ENCODE measurements at places on chromosomes 5 and 9.

GRCh38 chr5:175489693-175490443 is 11.5 kb downstream of the SFXN1 start:
- DNase-seq = no peak

DNA sequence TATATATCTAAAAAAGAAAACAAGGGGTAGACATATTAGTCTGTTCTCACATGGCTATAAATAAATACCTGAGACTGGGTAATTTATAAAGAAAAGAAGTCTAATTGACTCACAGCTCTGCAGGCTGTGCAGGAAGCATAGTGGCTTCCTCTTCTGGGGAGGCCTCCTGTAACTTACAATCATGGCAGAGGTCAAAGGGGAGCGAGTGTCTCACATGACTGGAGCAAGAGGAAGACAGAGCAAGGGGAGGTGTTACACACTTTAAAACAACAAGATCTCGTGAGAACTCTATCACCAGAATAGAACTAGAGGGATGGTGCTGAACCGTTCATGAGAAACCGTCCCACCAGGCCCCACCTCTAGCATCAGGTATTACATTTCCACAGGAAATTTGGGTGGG is 616.8 kb downstream of the TLE4 start:
- DNase-seq = no peak

- DNase-seq = no peak
Observed at GRCh38 chr5:108743319-108743718, 4.4 kb upstream of the FER start.

GRCh38 chr5:9033524-9033923 is 512.4 kb downstream of the SEMA5A start:
- no peak for DNase-seq

GRCh38 chr9:134935701-134936345 is 18.1 kb upstream of the FCN1 start:
- DNase-seq = no peak

DNA sequence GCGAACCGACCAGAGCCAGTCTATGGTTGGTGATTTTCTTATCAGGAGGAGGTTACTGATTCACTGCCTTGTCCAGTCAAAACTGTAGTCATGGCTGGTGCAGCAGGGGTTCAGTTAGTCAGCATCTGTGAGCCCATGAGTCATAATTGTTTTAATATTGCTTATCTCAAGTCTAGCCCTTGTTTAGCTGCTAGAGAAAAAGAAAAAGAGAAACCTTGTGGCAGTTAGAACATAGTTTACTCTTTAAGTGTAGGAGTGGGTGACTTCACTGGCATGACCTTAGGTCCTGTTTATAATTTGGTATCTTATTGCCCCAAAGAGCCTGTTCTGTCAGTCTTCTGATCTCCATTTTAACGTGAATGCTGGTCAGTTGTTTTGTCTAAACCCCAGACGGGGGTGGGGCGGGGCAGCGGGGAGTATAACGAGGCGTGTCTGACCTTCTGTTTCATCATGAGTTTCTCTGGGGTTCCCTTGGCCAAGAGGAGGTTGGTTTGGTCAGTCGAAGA is 76.9 kb upstream of the NFIL3 start:
- DNase-seq = no peak

GRCh38 chr5:97125125-97125683 is 17.2 kb downstream of the LIX1 start:
- DNase-seq = no peak

DNA sequence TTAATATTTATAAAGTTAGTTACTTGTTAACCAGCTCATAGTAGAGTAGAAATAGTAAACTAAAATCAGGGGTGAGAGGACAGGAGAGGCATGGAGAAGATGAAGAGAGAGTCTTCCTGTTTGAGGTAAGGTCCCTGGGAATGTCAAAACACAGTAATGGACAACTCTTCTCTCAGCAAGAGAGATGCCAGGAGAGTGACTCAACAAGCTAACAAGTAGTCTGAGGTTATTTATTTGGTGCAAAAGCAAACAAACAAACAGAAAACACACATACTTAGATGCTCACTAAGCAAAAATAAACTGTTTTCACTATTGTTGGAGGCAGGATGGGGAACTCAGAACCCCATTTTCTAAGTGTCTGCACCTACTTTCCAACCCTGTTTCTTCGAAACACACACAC is 333.2 kb upstream of the RFX3 start:
- no peak for DNase-seq

DNA sequence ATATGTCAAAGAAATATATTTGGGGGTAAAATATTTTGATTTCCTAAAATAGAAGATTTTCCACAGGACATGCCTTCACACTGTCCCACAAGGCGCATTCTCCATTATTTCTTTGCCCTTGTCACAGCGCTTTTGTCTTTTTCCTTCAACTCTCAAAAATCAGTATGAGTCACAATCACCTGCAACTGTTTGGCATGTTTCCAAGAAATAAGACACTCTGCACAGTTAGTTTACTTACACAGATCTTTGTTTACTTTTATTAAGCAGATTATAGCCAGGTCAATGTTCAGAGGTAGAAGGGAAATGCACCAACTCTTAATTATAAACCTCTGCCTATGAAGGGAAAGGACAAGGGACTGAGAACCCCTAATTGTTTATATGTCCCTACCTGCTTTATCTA is 9.5 kb downstream of the CEMIP2 start:
- DNase-seq = no peak

DNA sequence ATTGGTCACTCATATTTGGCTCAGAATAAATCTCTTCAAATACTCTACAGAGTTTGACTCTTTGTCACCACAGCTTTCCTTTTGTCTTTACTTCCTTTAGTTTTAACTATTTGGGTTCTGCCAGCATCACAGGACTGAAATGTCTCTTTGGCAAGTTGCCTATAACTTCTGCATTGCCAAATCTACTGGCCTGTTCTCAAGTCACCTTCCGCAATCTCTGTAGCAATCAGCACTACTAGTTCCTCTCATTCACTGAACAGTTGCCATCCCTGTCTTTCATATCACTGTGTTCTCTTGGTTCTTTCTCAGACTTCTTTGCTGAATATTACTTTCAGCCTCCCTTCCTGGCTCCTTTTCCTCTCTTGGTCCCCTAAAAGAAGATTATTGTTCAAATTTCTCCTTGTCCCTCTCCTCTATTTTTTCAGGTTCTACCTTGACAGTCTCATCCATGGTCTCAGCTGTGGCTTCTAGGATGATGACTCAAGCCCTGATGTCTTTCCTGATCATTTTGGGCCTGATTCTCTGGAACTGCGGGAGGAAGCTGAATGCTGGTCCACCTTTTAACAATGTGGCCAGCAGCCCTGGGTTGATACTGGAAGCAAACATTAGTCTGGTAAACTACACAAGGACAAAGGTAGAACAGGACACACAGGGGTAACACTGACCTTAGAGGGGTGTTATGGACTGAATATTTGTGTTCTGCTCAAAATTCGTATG is 44.0 kb upstream of the LIFR start:
- no peak for DNase-seq

GRCh38 chr9:5186416-5187169 is 1.2 kb upstream of the INSL6 start:
- DNase-seq = peak; percentile 21

- DNase-seq = no peak
Observed at GRCh38 chr5:104400941-104401340, 838.4 kb upstream of the NUDT12 start.

GRCh38 chr5:101346447-101346846 is 443.4 kb upstream of the ST8SIA4 start:
- no peak for DNase-seq

DNA sequence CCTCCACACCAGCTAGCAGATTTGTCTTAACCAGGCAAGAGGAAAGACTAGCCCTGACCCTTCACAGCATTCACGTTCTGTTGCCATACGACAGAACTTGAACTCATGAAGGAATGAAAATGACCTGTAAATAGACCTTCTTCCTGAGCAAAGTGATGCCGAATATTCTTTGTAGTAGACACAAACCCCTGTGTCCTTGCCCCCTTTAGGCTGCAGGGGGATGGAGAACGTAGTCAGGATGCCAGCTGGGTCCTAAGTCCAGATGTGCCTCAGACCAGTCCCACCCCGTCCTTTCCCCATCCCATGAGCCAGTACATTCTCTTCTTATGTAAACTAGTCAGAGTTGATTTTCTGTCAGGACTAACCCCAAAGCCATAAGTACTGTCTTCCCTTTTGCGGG is 104.2 kb upstream of the SAP30L start:
- no peak for DNase-seq

DNA sequence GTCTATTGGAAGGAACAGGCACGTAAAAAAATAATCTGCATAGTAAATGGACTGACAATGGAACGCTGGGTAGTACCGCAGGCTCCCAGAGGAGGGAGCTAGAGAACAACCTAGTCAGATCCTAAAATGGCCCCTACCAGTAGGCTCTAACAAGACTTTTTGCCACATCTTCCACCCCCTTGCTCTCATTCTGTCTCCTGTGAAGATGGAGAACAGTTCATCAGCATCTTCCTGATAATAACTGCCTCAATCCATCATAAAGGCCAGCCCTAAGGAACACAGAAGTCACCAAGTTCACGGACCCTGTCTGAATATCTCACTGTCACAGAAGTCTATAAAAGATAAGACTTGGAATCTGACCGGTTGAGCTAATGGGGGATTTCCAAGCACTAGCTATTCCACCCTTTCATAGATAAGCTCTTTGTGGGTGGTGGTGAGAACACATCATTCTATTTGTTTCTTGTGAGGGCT is 133.4 kb downstream of the SLC1A3 start:
- peak; percentile 75 for DNase-seq

DNA sequence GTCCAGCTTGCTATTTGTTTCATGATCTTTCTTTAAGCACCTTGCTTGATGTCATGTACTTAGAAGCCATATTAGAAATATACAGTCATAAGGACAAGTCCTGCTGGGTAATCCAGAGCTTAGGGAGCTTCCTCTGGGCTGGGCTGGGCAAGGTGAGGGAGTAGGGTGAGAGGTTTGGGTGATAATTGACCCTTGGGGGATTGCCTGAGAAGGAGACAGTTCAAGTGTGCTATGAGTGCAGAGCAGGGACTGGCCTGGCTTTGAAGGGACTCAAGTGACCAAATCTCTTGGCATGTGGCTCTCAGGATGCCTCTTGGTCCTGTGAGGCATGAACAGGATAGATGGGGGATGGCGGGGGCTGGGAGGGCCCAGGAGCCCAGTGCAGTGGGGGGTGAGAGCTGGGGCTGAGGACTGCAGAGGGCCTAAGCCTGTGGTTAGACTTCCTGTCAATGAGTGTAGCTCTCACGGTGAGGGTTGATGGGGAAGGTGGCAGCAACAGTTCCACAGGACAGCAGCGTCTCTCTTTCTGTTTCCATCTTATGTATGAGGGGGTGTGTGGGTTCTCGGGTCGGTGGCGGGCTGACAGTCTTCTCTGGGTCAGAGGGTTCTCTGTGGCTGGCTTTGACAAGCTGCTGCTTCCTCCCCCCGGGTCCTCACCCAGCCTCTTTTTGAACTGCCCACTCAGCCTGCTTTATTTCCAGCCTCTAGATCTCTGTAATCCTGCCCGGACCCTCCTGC is 53.5 kb downstream of the RGS3 start:
- DNase-seq = no peak

GRCh38 chr9:133792721-133793470 is 54.7 kb upstream of the SARDH start:
- peak; percentile 51 for DNase-seq

DNA sequence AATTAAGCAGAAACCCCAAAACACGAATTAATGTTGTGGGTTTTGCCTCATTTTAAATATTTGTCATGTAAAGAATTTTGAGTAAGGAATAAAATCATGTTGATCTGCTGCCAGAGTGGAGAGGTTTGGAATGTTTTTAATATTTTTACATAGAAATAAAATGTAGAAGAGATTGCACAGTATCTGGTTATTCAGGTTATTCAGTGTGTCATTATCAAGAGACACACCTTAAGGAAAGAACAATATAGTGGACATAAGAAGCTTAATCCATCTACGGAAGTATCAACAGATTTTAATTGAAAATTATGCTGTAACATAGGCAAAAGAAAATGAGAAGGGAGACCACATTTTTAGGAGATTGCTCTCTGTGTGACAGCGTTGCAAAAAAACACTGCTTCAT is 410.4 kb downstream of the MED10 start:
- no peak for DNase-seq

DNA sequence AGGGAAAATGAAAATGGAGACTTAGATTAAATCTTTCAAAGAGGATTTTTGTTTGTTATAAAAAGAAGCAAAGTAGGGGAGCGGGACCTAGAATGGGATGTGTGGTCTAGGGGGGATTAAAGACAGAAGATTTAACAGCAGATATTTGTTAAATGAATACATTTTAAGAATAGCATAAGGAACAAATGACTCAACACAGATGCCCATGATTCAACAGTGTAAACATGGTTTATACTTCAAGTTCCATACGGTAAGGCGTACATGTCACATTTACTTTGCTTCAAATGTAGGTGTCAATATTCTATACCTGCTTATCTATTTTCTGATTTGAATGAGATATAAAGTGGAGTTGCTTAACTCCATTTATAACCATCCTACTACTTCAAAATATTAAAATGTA is 1.5 kb downstream of the TICAM2 start:
- no peak for DNase-seq

DNA sequence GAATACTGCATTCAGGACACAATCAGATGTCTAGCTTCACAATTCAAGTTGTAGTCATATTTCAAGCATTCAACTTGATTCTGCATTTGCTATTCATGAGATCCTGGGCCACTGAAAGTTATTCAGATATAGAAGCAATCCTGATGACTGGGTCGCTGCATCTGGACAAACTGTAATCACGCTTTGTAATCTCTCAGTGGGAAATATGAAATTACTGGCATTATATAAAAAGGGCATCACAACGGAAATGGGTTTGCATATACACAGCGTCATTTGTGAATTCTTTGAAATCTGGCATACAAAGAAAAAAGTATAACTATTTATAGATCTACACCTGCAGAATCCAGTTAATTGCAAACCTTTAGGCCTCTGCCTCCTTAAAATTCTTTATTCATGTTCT is 102.2 kb downstream of the PARP8 start:
- no peak for DNase-seq

DNA sequence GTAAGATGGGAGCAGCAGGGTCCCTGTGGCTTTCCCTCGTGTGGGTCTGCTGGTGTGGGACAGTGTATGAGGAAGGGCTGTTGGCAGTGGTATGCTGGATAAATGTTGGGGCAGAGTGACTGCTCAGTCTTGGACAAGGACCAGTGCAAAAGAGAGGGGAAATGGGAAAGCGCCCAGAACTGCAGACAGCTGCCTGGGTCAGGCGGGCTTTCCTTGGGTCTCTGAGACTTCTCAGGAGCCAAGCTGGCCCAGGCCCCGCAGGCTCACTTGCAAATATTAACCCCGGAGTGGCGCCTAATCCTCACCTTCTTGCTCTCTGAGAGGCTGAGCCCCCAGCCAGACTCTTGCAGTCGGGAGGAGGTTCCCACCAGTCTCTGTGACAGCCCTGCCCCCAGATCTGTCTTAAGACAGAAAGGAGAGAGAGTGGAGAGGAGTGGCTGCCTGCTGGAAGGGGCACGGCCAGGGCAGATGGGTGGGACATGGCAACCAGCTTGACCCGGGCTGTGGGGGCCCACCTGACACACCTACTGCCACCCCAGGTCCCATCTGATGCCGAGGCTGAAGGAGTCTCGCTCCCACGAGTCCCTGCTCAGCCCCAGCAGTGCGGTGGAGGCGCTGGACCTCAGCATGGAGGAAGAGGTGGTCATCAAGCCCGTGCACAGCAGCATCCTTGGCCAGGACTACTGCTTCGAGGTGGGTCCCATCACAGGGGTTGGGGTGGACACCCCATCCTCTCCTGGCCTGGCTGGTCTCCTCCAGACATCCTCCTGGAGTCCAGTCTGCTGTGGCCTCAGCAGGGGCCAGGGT is 105.2 kb downstream of the DAB2IP start:
- DNase-seq = peak; percentile 50
